NB4 (cell line): ENCODE measurements at places on chromosomes 4 and X.
A peak's percentile ranks its signal among the peaks of the same experiment; 100 is the strongest.

DNA sequence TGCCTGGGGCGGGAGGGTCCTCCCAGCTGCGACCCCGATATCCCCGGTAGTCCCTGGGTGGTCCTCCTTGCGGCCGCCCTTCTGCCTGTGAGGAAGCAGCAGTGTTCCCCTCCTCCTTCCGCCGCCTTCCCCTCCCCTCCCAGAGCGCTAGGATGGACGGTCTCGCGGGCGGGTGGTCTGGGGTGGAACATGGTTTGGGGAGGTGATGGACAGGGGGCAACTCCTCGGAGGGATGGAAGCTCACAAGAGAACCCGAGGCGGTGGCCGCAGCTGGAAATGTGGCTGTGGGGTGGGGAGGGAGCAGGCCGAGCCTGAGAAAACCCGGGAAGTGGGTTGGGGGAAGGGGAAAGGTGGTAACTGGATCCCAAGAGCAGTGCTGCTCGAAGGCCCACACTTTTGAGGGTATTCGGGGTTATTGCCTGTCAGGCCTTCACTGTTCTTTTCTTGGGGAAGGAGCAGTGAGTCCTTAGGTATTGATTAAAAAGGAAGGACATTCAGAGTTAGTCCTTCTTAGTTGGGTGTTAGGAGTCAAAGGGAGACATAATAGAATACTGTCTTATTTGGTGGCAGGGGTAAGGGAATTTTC is 581 bp downstream of the UBE2K start:
- DNase-seq, result peak; percentile 72

GRCh38 chr4:122393276-122393675 is 14.5 kb downstream of the ADAD1 start:
- no peak for DNase-seq

DNA sequence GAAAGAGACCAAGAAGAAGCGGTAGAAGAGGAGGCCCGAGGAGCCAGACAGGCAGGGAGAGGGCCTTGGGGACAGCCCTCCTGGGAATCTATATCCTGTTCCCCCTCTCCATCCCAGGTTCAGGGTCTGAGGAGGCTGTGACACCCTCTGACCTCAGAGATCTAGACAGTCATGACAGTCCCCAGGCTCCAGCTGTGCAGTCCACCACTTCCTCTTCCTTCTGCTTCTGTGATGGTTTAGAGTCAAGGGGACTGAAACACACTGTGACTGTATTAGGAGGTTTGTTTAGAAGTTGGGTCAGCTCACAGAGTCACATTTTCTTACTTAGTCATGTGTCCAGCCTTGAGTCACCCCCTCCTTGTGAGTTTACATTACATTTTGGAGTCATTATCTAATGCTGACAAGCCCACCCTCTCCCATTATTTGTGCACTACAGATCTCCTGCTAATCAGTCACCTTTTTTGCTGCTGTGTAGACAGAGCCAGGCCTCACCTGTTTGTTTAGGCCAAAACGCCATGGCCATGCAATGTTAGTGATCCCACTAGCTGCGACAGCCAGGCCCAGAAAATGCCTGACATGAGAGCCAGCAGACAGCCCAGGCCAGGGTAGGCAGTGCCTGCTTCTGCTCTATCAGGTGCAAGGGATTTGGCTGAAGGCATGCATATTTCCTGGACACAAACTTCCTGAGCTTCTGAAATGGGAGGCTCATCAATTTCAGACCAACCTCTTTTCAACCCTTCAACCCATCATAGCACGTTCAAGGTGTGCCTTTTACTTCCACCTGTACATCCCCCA is 26.0 kb downstream of the MANBA start:
- DNase-seq, result peak; percentile 91

GRCh38 chrX:72408885-72409284 is 103.2 kb upstream of the CITED1 start:
- DNase-seq, result no peak

- no peak for DNase-seq
Measured at GRCh38 chr4:147955827-147956558, 224.1 kb downstream of the ARHGAP10 start.

DNA sequence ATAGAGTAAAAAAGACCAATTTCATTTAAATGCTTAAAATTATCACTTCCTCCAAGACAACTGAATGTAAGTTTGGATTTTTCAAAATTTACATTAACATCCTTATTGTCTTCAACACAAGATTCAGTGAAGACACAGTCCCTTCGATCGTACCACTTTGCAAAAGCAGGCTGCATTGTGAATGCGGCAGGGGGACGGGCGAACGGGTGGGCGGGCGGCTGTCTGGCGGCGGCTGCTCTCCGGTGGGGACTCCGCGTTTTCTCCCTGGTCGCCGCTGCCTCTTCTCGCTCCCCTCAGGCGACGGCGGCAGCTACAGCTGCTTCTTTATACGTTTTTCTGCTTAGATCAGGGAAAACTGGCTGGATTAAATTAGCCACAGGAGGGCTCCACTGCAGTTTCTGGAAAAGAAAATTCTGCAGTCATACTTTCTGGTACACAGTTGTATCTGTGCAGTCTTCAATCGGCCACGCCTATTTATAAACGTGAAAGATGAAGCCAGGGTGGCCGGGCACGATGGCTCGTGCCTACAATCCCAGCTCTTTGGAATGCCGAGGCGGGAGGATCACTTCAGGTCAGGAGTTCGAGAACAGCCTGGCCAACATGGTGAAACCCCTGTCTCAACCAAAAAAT is 33.9 kb upstream of the HPF1 start:
- peak; percentile 52 for DNase-seq

DNA sequence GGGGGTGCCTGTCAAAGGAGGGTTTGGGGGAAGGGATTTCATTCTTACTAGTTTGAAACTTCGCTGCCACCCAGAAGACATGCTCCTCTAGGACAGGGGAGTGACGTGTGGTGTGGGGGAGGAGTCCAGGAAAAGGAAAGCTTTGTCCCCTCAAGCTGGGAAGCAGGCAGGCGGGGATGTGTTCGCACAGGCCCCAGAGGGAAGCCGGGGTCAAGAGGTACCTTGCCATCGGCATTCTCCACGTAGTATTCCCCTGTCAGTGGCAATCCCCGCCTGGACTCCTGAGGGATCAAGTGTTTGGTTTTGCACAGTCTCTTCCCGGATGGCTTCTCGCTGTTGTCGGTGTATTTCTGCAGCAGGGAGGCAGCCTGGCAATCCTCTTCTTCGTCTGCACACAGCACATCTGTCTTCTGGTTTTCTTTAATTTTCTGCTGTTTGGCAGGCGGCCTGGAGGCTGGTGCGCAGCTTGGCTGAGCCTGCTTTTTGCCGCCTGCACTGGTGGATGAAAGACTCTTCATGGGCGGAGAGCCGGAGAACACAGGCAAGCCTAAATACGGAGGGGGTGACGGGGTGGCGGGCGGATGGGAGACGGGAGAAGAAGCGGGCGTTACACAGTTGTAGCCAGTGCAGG is 35.1 kb downstream of the BCOR start:
- DNase-seq, result no peak

DNA sequence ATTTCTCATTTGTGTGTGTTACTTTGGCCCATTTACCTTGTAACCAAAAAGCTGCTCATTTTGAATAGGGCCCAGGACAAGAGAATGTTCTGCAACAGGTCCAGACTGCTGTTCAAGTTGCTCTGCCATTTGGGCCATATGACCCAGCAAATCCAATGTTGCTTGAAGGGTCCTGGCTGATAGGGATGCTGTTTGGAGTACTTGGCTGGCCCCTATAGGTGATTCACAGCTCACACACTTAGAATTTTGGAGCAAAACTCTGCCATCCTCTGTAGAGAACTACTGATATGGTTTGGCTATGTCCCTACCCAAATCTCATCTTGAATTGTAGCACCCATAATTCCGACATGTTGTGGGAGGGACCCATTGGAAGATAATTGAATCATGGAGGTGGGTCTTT is 131.5 kb downstream of the AASDH start:
- DNase-seq, result peak; percentile 24

- DNase-seq, result peak; percentile 38
Measured at GRCh38 chrX:107324493-107325310, 118.3 kb downstream of the DNAAF6 start.

GRCh38 chrX:71917621-71918343 is 7.1 kb downstream of the NHSL2 start:
- DNase-seq, result no peak

DNA sequence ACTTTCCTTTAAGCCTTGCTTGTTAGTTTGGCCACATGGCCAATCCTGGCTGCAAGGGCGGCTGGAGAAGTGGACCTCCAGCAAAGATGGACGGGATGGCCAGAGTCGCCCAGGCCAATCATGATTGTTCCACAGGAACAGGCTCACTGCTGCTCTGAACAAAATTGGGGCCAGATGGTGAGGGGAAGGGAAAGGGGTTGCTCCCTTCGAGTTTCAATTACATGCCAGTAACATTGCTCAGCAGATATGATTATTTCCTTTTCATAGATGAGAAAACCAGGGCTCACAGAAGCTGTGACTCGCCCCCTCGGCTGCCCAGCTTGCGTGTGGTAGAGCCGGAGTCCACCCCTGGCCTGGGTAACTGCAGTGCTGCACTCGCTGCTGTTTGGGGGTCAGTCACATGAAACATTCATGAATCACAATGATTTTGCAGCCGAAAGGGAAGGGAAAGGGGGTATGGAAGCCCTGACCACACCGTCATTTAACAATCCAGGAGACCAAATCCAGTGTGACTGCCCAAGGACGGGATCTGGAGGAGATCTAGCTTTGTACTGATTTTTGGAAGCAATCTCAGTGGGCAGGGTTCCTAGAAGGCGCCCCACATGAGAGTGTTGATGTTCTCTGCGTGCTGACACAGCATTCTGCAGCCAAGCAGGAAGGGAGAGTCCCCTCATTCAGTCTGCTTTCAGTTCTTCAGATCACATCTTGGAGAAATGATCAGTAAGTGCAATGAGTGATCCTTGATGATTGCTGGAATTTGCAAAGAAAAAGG is 77.3 kb upstream of the MSX1 start:
- no peak for DNase-seq

GRCh38 chr4:127045861-127046260 is 586.9 kb upstream of the INTU start:
- no peak for DNase-seq

- no peak for DNase-seq
Measured at GRCh38 chrX:50073601-50074000, 127.2 kb downstream of the AKAP4 start.

DNA sequence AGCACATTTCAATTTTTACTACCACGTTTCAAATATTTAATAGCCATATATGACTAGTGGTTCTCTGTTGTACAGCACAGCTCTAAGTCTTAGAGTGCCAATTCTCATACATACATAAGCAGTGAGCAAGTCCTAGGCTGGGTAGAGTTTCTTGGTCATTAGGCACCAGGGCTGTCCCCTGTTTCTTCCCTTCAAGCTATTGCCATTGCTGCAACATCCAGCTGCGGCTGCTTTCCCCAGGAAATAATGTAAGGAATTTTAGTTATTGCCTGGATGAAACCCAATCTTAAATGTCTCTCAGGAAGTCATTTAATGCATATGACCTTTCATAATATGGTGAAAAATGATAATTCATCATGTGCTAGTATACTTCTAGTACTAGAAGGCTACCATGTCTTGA is 74.1 kb upstream of the PPP3CA start:
- no peak for DNase-seq

GRCh38 chrX:28099166-28099565 is 117.9 kb upstream of the DCAF8L1 start:
- no peak for DNase-seq

- no peak for DNase-seq
Measured at GRCh38 chr4:105944540-105944939, 49.3 kb downstream of the NPNT start.

- DNase-seq, result no peak
Measured at GRCh38 chr4:110532901-110533589, 57.1 kb downstream of the ENPEP start.

DNA sequence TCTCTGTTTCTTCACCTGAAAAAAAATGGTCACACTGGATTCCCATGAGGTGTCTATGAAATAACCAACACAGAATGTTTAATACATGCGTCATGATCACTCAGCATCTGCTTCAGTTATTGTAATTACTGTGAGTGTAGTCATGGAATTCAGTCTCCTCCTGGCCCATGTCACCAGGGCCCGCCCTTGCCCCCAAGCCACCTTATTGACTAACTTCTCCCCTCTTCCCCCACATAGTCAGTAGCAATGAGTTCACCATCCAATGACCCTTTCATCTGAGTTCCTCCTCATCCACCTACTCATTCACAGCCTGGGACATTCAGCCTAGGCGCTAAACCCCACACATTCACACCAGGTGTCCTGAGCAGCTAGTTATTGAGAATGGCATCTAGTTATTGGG is 15.6 kb downstream of the PNMA6F start:
- DNase-seq, result no peak

GRCh38 chr4:113586072-113586471 is 175.5 kb downstream of the CAMK2D start:
- no peak for DNase-seq

DNA sequence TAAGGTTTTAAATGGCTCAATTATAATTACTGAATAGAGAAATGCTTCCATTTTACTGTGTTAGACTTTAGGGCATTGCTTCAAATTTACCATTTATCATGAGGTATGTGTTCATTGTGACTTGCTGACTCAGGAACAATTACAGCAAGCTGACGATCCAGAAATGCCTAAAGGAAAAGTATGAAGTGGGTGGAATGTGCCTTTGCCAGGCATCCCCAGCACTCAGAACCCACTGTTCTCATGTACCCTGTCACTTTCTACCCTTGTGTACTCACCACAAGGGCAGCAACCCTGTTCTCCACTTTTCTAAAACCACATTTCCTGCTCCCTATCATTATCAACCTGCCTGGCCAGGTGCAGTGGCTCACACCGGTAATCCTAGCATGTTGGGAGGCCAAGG is 41.5 kb downstream of the QRFPR start:
- no peak for DNase-seq

GRCh38 chr4:108535757-108536156 is 84.6 kb upstream of the RPL34 start:
- no peak for DNase-seq

GRCh38 chr4:147576084-147576483 is 41.1 kb upstream of the TMEM184C start:
- no peak for DNase-seq

DNA sequence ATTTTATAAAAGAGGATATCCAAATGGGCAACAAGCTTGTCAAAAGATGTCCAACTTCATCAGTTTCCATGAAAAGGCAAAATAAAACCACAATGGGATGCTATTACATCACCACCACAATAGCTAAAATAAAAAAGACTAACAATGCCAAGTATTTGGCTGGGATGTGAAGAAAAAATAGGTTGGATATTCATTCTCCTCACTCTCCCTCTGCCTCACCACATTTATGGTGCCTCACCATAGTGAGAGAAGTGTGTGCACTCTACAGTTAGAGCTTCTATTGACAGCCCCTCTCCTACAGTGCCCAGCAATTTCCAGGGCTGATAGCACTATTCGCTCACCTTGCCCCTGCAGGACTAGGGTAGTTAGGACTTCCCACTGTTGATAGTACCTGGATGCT is 25.5 kb downstream of the VEGFC start:
- DNase-seq, result no peak

DNA sequence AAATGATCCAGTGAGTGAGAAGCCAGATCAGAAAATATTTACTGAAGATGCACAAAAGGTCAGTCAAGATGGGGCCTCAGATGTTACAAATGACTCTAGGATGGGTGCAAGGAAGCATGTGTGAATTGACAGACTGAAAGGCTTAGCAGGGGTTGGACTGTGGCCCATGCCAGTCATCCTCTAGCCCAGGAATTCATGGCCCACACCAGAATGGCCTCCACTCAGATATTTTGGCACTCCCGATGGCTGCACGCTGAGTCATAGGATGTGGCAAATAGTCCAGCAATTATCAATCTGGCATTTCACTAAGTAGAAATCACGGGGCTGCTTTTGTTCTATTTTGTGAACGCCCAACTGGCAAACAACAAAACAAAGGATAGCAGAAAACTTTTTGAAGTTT is 406.5 kb downstream of the IQCM start:
- no peak for DNase-seq
